ENCODE measurements at places on chromosomes 16 and 17. TPM values are rescaled to one million over a fixed set of nuclear protein-coding genes. Genes with fewer than 3 reads are reported as not detected.

- DNase-seq: no peak
These were observed 180.5 kb upstream of the TOX3 start for GRCh38 chr16:52727441-52727840.

- DNase-seq: no peak
These were observed 133.3 kb downstream of the CA10 start for GRCh38 chr17:52025236-52025635.

- no peak for DNase-seq
These were observed 23.3 kb upstream of the CDH8 start for GRCh38 chr16:62059527-62059926.

DNA sequence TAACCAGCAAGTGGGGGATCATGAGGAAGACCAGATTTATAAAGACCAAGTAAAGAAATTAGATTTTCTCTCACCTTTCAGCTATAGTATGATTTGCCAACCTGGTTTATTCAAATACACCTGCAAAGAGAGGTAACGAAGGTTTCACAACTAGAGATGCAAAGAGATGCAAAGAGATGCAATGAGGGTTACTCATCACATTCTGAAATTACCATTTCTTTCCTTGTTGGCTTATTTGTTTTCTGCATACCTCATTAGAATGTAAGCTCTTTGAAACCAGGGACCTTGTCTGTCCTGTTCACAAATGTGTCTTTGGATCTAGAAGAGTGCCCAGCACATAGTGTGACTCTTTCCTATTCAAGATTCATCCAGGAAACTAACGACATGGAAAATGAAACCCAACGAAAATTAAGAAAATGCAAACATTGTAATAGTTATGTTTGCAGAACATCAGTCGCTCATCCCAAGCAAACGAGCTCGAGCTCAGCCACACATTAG, 9.0 kb upstream of the LONP2 start:
- no peak for DNase-seq

DNA sequence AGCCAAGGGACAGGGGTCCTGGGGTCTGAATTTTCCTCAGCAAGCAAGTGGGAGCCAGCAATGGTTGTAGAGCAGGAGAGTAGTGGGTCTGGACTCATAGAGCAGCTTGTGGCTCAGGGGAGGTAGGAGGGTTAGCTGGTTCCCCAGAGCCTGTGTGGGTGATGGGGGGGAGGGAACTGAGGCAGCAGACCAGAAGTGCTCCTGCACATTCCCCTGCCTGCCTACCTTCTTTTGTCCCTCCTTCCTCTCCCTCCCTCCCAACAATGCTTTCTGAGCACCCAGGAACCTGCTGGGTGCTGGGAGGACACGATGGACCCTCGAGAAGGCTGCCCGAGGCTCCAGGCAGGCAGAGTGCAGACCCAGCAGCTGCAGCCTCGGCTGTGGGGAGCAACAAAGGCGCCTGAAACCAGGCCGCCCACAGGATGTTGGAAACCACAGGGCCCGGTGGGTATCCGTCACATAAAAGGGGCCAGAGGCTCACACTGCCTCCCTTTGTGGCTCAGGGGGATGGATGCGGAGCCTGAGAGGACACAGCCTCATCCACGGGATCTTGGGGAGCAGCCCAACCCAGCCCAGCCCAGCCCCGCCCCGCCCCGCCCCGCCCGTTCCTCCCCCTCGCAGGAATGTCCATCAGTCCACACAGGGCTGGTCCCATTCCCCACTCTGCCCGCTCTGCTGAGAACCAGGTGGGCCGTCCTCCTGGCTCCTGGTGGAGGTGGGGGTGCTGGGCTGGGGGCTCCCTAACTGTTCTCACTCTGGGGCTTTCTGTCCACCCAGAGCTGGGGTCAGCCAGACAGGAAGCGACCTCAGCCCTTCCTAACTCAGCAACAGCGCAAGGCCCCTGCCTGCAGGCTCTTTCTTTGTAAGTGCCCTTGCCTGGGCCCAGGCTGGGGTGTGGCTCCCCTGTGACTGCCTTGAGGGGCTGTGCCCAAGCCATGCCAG, 1.7 kb upstream of the NLRC3 start:
- no peak for DNase-seq

GRCh38 chr16:4515611-4516233, 22.9 kb downstream of the CDIP1 start:
- no peak for DNase-seq

GRCh38 chr16:66366433-66367299, at the start of gene CDH5:
Gene CDH5 (plus strand): TSS chr16:66366691. CDS start chr16:66379338, 12,647 bp downstream.
- no peak for DNase-seq

GRCh38 chr16:8892101-8892575, 10.0 kb downstream of the LITAFD start:
- DNase-seq: no peak

GRCh38 chr16:66360624-66361324, 5.7 kb upstream of the CDH5 start:
- DNase-seq: no peak

- DNase-seq: no peak
These were observed 33.8 kb upstream of the NF1 start for GRCh38 chr17:31060791-31061550.

- DNase-seq: no peak
These were observed 2.3 kb upstream of the KCNJ12 start for GRCh38 chr17:21373696-21374440.

DNA sequence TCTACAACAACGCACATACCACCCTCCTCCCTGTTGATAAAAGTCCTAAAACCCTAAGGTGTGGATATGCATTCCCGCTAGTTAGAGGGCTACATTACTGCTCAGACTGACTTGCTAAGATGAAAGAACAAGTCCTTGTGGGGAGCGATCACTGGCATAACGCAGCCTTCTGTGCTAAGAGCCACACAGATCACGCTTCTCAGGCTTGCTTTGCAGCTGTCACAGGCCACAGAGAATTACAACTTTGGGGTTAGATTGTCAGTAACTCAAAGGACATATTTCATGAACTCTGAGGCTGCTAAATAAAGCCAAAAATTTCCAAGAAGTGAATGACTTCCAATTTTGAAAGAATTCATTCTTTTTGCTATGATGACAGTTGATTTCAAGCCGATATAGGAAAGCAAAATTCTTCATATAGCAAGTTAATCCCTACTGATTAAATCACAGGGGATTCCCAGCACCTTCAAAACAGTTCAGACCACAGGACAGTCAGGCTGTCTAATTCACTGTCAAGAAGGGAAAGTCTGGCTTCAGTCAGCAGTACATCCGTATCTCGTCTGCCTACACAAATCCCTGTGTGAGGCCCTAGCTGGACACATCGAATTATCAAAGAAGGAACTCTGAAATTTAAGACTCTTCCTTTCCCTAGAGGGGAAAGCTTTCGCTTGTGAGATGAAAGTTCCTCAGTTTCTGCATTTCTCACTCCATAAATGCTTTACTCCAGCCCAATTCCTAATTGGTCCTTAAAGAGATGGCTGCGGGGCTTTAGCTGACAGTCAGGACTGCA, 107.1 kb downstream of the VPS53 start:
- DNase-seq: no peak

GRCh38 chr17:81607431-81607830, 29.5 kb downstream of the NPLOC4 start:
- no peak for DNase-seq

GRCh38 chr16:75948441-75948840, 222.2 kb upstream of the CPHXL start:
- no peak for DNase-seq

- no peak for DNase-seq
These were observed 32.5 kb downstream of the PHKB start for GRCh38 chr16:47493381-47494337.

GRCh38 chr17:27514595-27515413, 58.6 kb downstream of the KSR1 start:
- DNase-seq: no peak

DNA sequence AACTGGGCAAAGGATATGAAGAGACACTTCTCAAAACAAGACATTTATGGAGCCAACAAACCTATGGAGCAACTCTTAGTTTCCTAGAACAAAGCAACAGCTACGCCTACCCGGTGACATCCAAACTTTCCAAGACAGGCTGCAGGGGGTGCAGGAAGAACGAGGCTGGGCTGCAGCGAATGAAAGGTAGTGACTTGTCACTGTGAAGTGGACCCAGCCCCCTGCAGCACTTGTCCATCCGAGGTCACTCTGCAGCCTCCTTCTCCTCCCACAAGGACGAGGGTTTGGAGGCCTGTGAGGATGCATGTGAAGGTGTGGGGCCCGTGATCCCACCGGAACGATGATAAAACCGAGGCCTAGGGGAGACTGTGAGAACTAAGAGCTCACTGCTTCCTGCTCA, 192.6 kb upstream of the RPL38 start:
- no peak for DNase-seq

GRCh38 chr17:2190014-2190413, 113.6 kb downstream of the SMG6 start:
- DNase-seq: no peak

- no peak for DNase-seq
These were observed 643.5 kb downstream of the CDH11 start for GRCh38 chr16:64478252-64478906.

DNA sequence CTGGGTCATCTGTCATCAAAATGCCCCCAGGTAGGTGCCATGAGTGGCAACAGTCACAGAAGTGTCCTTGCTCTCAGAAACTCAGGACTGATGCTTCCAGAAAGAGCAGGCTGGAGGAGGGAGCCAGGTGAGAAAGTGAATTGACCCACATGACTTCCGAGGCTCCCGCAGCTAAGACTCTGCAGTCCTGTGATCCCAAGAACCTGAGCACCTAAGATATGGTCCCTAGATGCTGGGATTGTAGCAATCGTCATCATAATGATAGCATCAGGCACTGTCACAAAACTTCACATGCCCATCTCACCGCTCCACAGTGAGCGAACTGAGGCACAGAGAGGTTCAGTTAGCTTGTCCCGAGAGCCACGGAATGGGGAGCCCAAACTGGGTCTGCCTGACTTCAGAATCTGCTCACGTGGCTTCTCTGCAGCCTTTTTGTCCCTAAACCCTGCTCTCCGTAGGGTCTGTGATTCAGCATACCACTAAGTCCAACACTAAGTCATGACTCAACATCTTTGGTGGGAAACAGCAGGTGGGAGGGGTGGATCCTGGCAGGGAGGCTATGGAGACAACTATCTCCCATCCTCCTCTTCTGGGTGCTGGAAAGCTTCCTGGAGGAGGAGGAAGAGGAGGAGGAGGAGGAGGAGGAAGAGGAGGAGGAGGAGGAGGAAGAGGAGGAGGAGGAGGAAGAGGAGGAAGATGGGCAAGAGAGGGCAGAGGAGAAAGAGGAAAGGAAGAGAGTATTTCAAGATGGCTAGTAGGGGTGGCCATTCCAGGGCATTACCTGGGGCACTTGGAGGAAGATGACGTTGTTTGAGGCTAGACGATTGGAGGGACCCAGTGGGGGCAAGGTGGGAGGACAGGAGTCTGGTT, 55.5 kb upstream of the DLX4 start:
- DNase-seq: no peak

- no peak for DNase-seq
These were observed 44.6 kb downstream of the CMTM4 start for GRCh38 chr16:66651965-66652364.

DNA sequence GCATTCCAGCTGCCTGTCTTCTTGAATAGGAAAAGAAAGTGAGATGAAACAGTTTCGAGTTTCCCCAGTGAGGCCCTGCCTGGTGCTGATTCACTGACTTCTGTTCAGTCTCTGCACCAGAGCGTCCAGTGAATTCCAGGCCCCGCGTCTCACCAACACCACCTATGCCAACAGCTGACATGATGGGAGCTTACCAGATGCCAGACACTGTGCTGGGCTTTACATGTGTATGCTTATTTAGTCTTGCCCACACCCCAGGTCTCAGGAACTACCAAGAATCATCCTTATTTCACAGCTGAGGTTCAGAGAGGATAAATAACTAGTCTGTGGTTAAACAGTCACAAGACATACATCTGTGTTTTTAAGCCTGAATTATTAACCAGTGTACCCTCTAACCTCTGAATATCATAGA, 29.1 kb upstream of the IRX6 start:
- DNase-seq: no peak

DNA sequence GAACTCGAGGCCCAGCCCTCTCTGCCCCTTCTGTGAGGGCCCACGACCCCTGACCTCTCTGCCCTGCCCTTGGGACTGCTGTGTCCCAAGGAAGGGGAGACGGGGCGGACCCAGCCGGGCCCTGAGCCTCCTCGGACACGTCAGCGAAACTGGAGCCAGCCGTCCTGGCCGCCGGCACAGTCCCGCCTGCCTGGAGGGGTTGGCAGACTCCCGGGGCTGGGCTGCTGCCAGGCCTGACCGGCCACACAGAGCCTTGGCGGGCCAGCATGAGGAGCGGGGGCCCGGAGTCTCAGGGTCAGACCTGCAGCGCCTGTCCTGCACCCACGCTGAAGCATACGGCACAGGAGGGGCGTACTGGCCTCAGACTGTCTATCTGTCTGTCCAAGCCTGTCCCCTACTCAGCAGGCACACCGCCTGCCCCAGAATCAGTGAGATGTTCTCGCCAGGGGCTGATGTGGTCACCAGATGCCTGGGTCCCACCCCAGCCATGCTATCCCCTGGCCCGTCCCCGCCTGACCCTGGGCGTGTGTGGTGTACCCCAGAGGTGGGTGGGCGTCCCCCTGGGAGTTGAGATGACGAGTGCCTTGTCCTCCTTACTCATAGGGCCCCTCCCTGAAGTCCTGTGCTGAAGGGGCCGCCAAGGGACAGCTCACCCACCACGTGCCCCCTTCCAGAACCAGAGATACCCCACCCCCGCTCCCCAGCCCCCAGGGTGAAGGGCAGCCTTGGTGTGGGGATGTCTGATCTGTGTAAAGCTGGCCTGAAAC, 4.7 kb downstream of the VASN start:
- DNase-seq: no peak

- no peak for DNase-seq
These were observed 36.4 kb upstream of the CD300E start for GRCh38 chr17:74659889-74660288.

GRCh38 chr16:19690196-19690595, 27.8 kb downstream of the KNOP1 start:
- DNase-seq: no peak

GRCh38 chr16:27228045-27228444, 24.7 kb downstream of the KDM8 start:
- no peak for DNase-seq

GRCh38 chr17:61294777-61295176, 104.9 kb upstream of the TBX2 start:
- no peak for DNase-seq

Gene KRTAP3-1
- total RNA-seq: not detected

Gene TNFRSF13B
- not detected for total RNA-seq

Gene FOXF1
- total RNA-seq: 0.10 TPM

Gene ICAM2
- total RNA-seq: 0.33 TPM

Gene GRAPL
- total RNA-seq: 0.31 TPM

Gene STH
- not detected for total RNA-seq

Gene FUS
- total RNA-seq: 441 TPM

Gene SMIM22
- total RNA-seq: not detected

Gene BAHCC1
- 77.4 TPM for total RNA-seq

Gene DPEP2
- not detected for total RNA-seq

Gene PGP
- total RNA-seq: 48.7 TPM

Gene CENPX
- total RNA-seq: 187 TPM
